Amygdala (tissue), 56 donors: ENCODE measurements at places on chromosomes 1 and 21.

DNA sequence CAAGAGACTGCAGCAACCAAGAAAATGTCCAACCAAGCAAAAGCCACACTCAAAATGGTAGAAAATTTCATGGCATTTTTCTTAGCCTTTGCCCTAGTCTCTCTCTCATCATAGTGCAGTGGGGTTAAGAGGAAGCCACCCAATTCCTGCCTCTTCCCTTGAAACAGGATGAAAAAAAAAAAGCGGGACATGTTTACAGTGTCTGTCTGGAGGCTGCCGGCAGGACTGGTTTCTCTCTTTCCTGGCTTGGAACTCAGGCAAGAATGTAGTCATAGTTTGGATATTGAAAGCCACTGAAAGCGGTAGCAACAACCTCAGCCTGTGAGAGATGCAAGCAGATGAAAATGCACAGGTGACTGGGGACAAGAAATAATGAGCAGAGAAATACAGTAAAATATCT is 13.3 kb upstream of the TNFSF18 start:
- DNase-seq: no peak

DNA sequence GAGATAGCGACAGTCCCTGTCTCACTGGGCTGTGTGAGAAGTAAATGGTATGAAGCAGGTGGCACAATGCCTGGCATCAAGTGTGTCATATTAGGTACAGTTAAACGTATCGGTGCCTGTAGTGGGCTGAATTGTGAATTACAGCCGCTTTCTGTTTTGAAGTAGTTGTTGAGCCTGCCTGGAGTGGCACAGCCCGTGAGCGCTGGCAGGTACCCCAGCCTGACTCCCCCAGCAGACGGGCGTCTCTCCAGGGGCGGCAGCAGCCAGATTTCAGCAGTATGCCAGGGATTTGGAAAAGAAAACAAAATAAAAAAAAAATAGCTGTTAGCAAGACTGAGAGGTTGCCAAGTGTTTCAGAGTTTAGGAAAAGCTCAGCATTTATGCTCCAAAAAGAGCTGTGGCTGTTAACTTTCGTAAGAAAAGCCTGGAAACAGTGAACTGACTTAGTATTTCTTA is 26.6 kb upstream of the GPR153 start:
- no peak for DNase-seq

- DNase-seq: no peak
These were observed 873 bp upstream of the PI4KB start for GRCh38 chr1:151327903-151328674.

DNA sequence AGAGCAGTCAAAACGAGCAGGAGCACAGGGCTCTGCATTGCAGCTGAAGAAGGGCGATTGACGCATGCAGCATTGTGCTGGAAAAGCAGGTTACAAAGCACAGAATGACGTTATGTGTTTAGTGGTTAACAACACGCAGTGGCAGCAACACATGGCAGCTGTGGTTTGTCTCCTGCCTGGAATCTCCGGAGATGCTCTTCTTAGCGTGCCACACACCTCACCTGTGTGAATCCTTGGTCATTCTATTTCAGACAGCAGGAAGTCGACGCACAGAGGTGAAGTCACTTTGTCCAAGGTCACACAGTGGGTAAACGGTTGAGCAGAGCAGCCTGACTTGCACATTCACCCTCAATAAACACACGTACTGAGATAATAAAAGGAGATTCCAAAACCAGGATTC is 14.7 kb downstream of the OBSCN start:
- no peak for DNase-seq

GRCh38 chr1:47814612-47815395 is 182.4 kb downstream of the TRABD2B start:
- DNase-seq: no peak

- DNase-seq: no peak
These were observed 36.0 kb downstream of the SEC16B start for GRCh38 chr1:177933881-177934280.

- DNase-seq: no peak
These were observed 77.4 kb upstream of the ARTN start for GRCh38 chr1:43856188-43856587.

DNA sequence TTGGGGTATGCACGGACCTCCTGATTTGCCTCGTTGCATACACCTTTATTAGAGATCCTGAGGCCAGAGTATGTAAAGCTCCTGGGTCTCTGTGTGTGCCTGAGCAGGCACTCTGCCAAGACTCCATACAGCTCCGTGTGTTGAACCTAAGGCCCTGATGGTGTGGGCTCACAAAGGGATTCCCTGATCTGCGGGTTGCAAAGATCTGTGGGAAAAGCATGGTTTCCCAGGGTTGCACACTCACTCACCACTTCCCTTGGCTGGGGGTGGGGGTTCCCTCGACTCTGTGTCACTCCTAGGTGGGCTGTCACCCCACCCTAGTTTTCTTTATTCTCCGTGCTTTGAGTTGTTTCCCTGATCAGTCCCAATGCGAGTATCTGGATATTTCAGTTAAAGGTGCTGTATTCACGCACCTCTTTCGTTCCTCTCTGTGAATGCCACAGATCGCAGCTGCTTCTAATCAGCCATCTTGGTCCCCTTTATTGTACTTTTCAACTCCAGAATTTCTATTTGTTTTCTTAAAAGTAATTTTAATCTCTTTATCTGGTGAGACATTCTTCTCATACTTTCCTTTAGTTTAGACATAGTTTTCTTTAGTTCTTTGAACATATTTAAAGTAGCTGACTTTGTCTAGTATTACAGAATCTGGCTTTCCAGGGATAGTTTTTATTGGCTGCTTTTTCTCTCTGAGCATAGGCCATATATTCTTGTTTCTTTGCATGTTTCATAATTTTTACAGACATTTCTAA is 39.0 kb upstream of the F3 start:
- DNase-seq: no peak

GRCh38 chr1:116920211-116920610 is 10.5 kb downstream of the PTGFRN start:
- no peak for DNase-seq

DNA sequence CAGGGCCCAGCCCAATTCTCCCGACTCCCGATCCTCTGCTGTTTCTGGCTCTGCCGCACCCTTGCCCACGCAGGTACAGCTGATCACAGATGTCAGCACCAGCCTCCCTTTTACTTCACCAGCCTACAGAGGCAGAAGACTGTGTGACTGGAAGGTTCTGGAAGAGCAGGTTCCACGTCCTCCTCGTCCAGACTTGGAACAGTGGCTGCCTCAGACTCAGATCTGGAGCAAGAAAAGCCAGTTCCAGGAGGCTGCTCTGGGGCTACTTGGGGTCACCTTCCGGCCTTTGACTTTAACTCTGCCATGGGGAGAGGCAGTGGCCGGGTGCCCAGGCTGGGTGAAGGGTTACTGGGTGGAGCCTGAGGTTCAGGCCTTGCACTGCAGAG is 16.1 kb upstream of the KLHDC7A start:
- DNase-seq: no peak

DNA sequence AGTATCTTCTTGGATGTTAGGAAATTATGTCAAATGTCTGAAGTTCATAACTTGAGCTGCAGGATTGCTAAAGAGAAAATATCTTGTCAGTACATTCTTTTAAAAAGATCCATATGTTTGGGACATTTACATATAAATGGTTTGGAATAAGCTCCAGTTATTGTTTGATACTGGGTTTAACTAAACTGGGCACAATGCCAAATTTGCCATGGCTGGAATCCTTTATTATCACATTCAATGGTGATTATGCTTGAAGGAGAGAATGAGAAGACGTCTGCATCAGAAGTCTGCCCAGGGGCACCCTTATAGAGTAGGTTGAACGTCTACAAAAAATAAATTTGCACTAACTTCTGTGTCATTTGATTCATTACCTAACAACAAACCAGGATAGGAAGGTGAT is 652.5 kb downstream of the AMY1C start:
- no peak for DNase-seq

DNA sequence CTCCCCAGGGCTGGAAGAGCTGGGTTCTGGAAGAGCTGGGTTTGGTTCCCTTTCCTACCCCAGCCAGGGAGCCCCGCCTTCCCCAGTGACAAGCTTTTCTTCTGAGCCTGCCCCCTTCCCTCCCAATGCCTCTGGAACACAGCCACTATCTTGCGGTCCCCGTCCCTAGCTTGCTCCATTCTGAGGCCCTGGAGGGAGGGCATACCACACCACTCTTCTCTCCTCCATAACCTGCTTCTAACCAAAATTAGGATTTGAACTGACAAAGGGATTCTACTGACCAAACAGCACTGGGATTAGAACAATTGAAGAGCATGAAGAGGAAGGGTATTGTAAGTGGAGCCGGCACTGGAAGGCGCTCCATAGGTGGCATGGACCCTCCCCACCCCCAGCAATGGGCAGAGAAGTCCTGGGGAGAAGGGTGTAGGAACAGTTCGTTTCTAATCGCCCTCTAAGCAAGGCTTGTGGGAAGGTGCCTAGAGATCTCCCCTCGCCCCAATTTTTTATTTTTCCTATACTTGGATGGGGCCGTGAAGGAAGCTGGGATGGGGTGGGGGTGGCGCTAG is 690 bp downstream of the C1orf216 start:
- no peak for DNase-seq

DNA sequence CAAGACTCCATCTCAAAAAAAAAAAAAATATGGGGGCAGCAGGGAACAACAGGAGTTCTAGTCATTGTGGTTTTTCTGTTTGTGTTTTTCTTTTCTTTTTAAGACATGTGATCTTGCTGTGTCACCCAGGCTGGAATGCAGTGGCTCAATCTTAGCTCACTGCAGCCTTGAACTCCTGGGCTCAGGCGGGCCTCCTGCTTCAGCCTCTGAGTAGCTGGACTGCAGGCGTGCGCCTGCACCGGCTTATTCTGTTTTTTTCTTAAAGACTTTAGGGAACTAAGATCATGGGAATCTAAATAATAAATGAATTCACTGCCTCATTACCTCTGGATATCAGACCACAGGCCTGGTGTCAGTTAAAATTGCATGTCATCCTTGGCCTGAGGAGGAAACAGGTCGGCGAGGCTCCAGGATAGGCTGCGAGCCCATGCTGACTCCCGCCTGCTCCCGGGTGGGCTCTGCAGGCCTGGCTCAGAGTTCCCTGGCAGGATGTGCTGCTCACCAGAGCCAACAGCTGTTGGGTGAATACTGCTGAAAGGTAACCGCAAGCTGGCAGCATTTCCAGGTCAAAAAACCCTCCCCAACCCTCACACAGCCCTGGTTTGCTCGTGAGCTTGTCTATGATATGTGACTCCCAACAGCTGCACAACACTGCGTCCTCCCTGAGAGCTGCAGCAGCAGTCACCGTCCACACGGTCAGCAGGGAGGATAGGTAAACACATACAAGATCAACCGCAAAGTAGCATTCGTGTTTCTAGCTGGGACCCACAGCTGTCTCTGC is 58.1 kb downstream of the SCCPDH start:
- no peak for DNase-seq

DNA sequence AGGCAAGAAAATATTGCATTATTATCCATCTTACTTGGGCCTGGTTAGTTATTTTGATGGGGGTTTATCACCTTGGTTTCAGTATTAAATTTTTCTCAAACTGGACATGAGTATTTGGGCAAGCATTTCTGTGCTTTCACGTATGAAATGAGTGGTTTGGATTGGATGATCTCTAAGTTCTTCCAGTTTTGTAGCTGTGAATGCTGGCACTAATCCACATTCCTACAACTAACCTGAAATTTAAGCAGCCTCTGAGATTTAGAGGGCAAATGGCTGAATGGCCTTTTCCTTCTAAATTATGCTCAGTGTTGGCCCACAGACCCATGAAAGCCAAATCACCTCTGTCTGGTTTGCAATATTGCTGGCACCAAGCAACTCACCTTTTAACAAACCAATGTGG is 475.0 kb upstream of the B3GALT2 start:
- DNase-seq: no peak

- DNase-seq: no peak
These were observed 33.6 kb upstream of the FHAD1 start for GRCh38 chr1:15213341-15213821.

DNA sequence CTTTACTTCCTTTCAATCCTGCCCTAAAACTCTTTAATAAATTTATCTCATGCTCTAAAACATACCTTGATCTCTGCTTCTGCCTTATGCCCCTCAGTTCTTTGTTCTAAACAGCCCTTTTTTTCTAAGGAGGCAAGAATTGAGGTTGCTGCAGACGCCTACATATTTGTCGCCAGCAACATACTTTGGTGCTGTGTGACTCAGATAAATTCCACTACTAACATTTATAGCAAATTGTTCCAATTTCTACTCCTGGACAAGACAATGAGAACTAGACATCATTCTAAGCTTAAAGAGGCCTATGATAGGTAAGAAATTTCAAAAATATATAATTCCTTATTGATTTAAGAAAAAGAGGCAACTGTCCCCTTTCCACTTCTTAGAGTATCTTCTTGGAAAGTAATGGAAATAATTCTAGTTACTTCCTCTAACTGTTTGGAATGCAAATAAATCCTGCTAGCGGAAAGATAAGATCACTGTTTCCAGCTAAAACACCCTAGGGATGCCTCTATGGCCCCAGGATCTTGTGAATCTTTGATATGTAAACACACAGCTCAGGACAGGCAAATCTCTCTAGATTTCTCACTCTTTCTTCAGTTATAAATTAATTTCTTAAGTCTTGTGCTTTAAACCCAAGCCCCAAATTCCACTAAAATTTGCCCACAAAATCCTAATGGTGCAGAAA is 869.1 kb downstream of the KCNT2 start:
- DNase-seq: no peak

DNA sequence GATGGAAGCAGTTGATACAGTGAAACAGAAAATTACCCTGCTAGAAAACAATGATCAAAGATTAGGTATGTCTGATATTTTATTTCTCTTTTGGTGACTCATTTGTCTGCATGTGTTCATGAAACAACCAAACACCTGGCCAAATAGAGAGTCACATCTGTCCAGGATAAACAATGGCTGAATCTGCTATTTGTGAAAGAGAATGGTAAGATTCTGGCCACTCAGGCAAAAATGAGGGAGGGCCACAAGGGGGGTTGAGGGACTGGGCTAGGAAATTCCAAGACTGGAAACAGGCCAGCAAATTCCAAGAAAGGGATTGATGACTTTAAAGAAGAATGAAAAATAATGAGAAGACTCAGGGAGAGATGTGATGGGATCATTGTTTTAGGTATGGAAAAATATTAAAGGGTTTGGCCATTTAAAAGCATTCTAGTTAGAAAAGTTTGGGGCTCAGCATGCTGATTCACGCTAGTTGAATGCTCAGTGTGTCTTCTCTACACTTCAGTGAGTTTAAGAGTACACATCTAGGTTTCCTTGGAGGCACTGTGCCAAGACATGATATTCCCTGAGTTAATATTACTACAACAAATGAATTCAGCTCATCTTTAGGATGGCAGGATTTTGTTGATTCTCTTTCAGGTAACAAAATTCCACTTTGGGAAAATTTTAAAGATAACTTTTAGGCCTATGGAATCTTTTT is 44.9 kb downstream of the TRAF5 start:
- no peak for DNase-seq

- DNase-seq: no peak
These were observed 3.8 kb upstream of the HPCAL4 start for GRCh38 chr1:39695016-39695415.

GRCh38 chr1:27235827-27236226 is 1.4 kb downstream of the WDTC1 start:
- DNase-seq: no peak

GRCh38 chr21:24204641-24205040 is 1402.6 kb downstream of the MRPL39 start:
- no peak for DNase-seq

- no peak for DNase-seq
These were observed 14.4 kb upstream of the FCRL5 start for GRCh38 chr1:157566484-157567300.
